CD4-positive, alpha-beta T cell treated with Interleukin-2 at 100 ng/mL for 4 hours (primary cell): ENCODE measurements at places on chromosomes 12 and 14.

DNA sequence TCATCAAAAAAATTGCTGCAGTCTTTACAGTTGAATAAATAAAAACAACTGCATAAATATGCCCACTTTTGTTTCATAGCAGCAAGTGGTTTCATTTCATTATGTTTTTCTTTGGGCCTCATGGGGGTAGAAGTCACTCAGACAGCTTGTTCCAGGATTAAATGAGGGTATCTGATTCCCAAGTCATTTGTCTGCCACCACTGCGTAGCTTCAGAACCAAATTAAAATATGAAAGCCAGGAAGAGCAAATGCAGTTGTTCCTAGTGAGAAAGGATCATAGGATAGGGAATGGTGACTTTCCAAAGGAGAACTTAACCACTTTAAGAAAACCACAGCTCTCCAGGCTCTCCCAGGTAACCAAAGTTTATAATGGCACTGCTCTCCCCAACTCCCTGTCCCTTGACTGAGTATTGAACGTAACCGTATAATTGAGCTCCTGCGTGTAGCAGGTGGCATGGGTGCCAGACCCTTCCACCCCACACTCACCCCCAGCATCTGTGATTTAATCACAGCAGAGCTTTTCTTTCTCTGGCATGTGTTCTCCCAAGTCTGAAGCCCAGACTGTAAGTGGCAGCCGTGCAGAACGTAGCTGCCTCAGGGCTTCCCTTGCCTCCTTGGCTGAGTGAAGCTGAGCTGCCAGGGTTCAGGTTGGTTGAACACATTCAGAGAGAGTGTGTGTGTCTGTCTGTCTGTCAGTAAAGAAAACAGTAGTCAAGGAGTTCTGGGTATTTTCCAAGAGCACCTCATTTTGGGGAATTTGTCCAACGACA, 11.3 kb upstream of the KCNH3 start:
- no peak for DNase-seq

- no peak for DNase-seq
Measured at GRCh38 chr14:101590062-101590461, 28.8 kb downstream of the DIO3 start.

- no peak for DNase-seq
Measured at GRCh38 chr14:47332106-47332505, 343.3 kb downstream of the MDGA2 start.

- no peak for DNase-seq
Measured at GRCh38 chr12:132615579-132616038, 3.0 kb upstream of the P2RX2 start.

DNA sequence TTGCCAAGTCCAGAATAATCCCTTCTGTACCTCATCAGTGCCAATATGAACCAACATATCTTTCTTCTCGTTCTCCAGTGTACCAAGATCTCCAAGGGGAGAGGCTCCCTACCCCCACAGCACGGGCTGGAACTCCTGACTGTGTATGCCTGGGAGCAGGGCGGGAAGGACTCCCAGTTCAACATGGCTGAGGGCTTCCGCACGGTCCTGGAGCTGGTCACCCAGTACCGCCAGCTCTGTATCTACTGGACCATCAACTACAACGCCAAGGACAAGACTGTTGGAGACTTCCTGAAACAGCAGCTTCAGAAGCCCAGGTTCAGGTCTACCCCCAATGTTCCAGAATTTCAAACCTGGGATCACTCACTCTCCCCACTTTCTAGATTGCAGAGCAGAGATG, 10.5 kb upstream of the OAS2 start:
- DNase-seq = no peak

- DNase-seq = no peak
Measured at GRCh38 chr12:112557951-112558630, 139.3 kb downstream of the PTPN11 start.

DNA sequence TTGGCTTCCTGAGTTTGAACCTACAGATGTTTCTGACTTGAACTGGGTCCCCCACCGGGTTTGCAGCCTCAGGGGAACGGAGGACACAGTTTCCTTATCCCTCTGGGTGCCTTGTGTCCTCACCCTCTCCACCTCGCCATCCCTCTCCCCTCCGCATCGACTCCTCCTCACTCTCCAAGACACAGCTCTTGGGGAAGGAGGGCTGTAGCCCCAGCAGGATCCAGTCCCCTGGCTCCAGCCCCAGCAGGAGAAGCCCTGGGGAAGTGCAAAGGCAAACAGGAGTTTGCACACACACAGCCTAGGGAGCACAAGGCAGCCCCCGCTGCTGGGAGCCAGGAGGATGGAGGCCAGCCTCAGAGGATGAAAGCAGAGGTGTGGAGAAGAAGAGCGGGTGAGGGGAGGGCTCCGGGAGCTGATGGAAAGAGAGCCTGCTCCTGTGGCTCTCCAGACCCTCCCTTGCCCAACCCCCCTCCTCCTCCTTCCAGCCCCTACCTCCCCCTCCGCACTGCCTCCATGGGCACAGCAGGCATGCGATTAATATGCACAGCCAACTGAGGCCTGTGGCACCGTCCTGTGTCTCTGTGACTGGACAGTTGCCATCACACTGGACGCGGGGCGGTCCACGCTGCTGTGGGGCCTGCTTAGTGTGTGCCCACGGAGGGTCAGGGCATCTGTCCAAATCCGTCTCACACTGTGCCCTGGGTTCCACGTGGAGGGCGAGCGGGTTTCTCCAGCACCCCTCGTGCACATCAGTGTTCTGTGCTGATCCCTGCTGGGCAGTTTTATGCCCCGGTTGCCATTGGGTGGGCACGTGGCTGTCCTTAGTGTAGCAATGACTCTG, 193.7 kb upstream of the DIO3 start:
- DNase-seq = no peak

- no peak for DNase-seq
Measured at GRCh38 chr12:46105735-46106134, 115.4 kb upstream of the SCAF11 start.

DNA sequence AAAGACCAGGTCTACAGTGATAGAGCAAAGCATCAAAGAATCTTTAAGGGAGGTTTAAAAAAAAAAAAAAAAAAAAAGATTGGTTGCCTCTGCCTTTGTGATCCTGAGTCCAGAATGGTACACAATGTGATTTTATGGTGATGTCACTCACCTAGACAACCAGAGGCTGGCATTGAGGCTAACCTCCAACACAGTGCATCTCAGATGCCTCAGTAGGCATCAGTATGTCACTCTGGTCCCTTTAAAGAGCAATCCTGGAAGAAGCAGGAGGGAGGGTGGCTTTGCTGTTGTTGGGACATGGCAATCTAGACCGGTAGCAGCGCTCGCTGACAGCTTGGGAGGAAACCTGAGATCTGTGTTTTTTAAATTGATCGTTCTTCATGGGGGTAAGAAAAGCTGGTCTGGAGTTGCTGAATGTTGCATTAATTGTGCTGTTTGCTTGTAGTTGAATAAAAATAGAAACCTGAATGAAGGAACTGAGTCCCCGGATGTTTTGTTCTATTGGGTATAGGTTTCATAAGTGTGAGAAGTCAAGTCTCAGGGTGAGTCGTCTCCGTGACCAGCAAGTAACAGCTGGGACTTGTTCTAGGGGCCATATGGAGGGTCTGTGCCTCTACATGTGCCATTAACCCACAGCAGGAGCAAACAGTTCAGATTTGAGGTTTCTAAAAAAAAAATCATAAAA, 9.3 kb downstream of the PEBP1 start:
- DNase-seq = no peak

- no peak for DNase-seq
Measured at GRCh38 chr14:54125109-54125508, 168.5 kb upstream of the BMP4 start.

DNA sequence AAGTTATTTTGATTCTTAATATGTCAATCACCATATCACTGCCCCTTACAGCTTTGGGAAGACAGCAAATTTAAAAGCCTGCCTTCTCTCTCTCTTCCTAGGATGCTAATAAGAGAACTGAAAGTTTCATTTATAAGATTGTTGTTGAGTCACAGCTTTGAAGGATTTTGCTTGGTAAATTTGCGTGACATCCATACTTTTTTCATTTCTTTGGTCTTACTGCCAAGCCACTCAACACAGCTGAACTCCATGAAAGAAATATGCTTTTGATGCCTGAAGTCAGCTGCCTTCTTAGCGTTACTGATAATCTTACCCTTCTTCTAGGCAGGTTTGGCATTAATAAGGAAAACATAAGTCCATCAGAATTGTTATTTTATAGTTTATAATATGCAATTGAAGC, 155.0 kb downstream of the CRADD start:
- DNase-seq = no peak
